SK-N-DZ (cell line): ENCODE measurements at places on chromosomes 1 and 21.

DNA sequence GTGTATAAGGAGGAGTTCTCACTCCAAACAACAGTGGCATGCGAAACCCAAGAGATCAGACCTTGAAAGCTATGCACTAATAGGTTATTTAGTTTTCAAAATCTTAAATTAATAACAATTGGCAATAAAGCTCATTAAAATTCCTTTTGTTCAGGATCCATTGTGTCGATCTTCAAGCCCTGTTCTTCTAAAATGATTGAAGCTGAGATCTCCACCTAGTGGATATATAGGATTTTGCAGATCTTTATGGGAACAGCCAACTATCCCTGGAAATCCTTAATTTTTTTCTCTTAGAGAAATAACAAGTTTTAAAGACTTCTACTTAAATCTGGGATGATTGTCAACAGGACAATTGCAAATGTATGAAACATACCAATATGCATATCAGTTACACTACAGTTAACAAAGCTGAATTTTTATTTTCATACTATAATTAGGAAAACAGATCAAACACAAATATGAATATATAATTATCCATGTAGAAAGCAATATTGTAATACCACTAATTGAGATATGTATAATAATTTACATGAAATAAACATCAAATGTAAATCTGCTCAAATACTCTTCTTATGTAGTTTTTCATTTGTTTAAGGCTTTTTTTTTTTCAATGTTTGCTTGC lies 43.3 kb downstream of the LRRC53 start:
- peak; percentile 54 for DNase-seq

GRCh38 chr1:210686841-210687240 lies 358.1 kb downstream of the HHAT start:
- no peak for DNase-seq

DNA sequence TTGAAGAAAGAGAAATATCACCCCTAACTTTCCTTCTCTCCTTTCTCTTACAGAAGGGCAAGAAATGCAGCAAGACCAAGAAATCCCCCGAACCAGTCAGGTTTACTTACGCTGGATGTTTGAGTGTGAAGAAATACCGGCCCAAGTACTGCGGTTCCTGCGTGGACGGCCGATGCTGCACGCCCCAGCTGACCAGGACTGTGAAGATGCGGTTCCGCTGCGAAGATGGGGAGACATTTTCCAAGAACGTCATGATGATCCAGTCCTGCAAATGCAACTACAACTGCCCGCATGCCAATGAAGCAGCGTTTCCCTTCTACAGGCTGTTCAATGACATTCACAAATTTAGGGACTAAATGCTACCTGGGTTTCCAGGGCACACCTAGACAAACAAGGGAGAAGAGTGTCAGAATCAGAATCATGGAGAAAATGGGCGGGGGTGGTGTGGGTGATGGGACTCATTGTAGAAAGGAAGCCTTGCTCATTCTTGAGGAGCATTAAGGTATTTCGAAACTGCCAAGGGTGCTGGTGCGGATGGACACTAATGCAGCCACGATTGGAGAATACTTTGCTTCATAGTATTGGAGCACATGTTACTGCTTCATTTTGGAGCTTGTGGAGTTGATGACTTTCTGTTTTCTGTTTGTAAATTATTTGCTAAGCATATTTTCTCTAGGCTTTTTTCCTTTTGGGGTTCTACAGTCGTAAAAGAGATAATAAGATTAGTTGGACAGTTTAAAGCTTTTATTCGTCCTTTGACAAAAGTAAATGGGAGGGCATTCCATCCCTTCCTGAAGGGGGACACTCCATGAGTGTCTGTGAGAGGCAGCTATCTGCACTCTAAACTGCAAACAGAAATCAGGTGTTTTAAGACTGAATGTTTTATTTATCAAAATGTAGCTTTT lies 2.4 kb downstream of the CCN1 start:
- DNase-seq = no peak

GRCh38 chr1:238296371-238296770 lies 405.6 kb upstream of the ZP4 start:
- no peak for DNase-seq

- no peak for DNase-seq
These were observed 12.2 kb upstream of the NPL start for GRCh38 chr1:182777386-182777785.

DNA sequence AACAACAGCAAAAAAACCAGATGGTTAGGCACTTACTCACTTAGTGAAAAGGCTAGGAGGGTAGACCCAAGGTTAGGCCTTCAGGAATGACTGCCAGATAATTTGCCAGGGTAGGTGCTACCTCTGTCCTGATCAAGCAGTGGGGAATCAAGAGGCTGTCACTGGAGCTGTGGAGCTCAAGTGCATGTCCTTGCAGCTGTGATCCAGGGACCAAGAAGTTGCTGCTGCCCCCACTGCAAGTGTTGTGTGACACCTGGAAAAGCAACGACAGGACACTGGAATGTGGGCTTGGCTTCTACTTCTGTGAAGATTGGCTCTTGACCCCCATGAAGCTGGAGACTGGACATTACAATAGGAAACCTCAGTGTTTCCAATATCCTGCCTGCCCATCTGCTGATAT lies 72.1 kb downstream of the PEX14 start:
- no peak for DNase-seq

- DNase-seq = no peak
These were observed 9.9 kb upstream of the ZSCAN20 start for GRCh38 chr1:33462405-33463164.

- DNase-seq = no peak
These were observed 83.8 kb downstream of the EVI5 start for GRCh38 chr1:92701147-92701546.

DNA sequence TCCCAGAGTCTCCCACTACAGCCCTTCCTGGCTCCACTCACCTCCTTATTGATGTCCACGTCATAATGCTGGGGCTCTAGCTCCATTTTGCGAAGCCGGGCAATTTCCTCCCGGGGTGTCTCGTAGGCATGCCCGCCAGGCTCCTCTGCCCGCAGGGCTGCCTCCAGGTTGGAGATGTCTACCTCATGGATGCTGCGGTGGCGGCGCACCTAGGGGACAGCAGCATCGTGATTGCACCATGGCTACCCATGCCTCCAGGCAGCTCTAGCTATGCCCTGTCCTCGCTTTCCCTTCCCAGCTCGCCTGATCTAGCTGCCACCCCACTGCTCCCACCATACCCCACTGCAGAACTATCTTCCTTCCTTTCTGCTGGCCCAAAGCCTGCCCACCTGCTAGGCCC lies 15.1 kb upstream of the GOLT1A start:
- no peak for DNase-seq
